Neural crest cell (in vitro differentiated cells): ENCODE measurements at places on chromosomes 11 and 22.

GRCh38 chr11:64234647-64235379 is 429 bp downstream of the VEGFB start:
- no peak for DNase-seq

GRCh38 chr11:60925868-60926267 is 1.6 kb downstream of the TMEM132A start:
- no peak for DNase-seq

- no peak for DNase-seq
These were observed at the start of gene KLHDC7B for GRCh38 chr22:50545522-50546325. KLHDC7B (plus strand) TSS chr22:50545899; CDS start chr22:50546244, 345 bp downstream.

DNA sequence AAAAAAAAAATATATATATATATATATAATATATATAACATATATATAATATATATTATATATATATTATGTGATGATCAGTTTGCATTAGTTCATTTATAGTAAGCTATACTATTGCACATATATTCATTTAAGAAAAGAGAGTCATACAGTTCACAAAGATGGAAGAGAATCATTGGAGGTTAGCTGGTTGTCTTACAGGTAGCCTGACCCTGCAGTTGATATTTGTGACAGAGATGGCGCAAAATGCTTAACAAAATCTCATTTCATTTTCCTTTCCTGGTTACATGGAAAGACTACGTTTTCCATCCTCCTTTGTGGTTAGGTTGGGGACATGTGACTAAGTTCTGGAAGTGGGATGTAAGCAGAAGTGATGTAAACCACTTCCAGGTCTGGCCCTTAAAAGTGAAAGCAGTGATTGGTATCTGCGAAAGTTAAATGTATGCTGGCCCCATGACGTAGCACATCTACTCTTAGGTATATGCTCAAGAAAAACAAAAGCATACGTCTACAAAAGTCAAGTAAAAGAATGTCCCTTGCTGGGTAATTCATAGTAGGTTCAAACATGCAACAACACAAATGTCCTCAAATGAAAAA is 7.2 kb upstream of the TMEM135 start:
- no peak for DNase-seq

- DNase-seq, result no peak
These were observed 49.8 kb downstream of the PACSIN2 start for GRCh38 chr22:42964994-42965699.

DNA sequence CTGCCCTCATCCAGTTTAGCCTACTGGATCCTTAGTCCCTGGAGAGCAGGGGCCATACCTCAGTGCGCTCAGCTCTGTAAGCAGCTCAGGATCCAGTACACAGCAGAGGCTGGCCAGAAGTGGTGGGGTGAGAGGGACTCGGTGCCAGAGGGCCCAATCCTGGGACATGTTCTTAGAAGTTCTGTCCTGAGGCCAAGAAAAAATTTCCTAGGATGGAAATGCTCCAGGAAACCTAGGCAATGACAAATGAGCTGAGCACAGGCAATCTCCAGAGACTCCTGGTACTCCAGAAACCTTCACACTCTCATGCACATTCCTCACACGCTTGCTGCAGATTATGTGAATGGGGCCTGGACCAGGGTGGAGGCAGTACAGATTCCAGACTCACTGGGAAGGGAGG is 89.6 kb downstream of the SERGEF start:
- no peak for DNase-seq

DNA sequence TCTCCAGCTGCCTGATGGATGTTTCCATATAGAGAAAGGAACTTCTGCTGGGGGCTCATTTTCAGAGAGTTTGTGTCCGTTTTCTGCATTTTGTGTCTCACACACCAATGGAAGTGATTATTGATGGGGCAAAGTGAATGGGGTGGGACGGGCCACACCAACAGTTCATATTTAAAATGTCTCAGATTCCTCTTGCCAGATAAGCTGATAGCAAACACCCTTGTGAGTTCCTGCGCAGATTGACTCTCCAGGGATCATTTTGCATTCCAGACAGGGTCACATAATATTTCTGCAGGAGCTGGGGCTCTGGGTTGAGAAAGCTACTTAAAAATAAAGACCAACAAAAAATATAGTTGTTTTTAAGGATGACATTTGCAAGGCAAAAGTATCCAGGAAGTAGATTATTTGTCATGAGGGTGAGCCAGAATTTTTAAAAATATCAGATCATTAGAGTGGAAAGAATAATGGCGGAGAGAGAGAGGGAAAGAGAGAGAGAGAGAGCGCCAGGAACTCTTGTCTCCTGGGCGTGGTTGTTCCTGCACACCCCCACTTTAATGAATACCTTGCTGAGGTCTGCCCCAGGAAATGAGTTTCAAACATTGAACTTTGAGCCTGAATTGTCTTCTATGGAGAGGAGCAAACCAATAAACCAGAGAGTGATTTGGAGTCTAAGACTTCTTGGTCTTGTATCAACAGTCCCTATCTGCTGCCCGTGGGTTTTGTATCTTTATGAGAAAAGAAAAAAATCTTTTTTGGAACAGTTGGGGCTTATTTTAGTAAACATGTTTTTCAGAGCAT is 33.3 kb downstream of the MICAL2 start:
- no peak for DNase-seq

- DNase-seq, result no peak
These were observed 18.0 kb upstream of the IGSF22 start for GRCh38 chr11:18743900-18744514.

DNA sequence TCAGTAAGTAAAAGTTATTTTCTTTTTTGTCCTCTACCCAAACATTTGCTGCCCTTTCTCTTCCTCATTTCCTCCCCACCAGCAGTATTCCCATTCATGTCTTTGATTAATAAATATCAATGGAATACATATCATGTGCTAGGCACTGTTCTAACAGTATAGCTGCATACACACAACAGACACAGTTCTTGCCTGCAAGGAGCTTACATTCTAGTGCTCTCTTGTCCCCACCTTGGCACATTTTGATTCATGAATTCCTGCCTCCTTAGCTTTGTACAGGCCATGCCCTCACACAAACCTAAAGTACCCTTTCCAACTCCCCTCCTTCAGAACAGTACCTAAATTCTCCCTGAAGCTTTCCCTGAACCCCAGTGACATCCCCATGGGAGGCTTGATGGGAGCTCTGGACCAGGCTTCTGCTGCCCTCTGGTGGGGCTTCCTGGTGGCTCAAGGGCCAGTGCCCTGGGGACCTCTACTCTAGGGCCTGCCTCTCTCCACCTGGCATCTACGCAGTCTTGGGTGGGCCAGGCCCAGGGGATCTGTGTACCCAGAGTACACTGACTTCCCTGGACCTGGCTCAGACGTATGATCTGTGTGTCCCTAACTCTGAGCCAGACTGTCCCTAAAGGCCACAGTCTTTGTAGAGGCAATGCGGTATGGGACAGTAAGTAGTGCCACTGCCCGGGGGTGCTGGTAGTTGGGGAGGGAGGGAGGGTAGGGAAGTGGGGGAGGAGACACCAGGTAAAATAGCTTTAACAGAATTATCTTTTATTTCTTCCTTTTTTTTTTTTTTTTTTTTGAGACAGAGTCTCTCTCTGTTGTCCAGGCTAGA is 14.1 kb downstream of the RPS13 start:
- peak; percentile 68 for DNase-seq

DNA sequence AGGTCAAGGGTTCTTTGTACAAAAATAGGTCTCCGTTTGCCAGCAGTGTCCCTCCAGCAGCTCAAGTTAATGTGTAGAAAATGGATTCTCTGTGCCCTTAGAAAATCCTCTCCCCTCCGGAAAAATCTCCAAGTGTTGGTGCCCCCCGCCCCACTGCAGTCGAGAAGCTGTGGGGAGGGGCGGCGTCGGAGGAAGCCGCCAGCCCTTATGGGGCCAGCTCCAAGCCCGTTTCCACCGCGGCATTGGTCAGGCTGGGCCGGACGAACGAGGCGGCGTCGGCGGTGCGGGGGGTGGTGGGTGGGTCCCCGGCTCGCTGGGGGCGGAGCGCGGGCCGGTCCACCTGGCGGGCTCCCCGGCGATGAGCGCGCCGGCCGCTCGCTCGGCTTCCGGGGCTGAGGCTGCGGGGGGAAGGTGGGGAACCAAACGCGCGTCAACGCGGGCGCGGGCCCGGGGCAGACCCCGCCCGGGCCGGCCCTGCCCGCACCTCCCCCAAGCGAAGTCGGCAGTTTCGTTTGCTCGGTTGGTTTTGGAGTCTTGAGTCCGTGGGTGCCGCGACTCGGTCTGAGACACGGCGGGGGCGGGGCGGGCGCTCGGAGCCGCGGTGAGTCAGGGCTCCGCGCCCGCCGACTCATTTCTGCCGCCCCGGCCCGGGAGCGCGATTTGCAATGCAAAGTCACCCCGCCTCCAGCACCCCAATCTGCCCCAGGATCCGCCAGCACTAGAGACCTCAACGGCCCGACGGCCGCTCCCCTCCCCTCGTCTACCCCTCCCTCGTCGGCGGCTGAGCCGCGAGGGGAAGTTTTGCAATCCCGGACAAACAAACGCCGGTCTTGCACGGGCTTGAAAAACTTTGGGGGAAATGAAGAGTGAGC is 1.4 kb downstream of the ASCL2 start:
- peak; percentile 3 for DNase-seq

- DNase-seq, result no peak
These were observed 95.0 kb downstream of the AMOTL1 start for GRCh38 chr11:94862926-94863880.

DNA sequence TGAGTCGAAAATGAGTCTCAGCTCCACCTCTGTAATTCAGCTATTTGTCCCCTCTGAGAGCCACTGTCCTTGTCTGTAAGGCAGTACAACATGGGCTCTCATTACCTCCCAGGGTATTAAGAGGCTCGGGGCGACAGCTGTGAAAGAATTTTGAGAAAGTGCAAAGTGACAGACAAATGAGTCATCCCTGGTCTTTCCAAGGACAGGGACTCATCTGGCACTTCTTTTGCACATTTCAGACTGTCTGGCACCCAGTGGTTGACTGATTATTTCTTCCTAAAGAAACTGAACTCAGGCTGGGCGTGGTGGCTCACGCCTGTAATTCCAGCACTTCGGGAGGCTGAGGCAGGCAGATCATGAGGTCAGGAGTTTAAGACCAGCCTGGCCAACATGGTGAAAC is 62.1 kb upstream of the ARFGAP3 start:
- no peak for DNase-seq

GRCh38 chr11:35794850-35795249 is 132.3 kb downstream of the TRIM44 start:
- DNase-seq, result no peak

GRCh38 chr11:129214710-129215295 is 22.7 kb upstream of the ARHGAP32 start:
- DNase-seq, result no peak

DNA sequence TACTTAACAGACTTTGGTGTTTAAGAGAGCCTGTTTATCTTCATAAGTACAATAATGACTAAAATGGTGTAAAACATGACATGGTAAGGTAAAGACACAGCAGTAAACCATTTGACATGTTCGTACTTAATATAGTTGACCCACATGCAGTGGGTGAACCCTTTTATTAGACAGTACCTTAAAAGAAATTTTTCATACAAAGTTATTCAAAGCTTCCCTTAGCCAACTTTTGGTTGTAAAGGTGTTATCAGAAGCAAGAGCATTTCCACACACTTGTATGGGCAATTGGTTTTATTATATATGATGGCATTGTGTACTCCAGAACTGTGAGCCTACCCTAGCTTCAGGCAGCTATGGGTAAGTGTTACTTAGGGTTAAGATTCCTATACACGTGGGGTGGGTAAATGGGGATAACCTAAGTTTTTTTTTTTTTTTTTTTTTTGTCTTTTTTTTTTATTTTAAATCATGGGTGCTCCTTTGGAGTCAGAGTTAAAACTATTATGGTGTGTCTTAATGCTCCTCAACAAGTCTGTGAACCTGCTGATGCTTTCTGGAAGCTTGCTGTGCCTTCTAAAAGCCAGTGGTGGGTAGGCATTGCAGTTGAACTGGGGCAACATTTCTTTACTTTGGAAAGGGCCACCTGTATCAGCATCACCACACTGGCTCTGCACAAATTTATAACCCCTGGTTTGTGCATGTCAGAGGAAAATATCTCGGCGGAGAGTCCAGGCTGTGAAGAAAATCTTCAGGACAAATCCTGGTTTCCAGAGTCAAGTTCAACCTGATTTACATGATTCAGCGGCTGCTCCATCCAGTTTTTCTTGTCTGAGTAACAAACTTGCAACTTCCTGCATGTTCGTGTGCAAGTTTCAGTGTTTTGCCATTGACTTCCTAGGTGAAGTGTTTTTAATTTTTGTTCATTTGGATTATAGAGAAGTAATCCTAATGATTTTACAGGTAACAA is 3.3 kb downstream of the PCF11 start:
- no peak for DNase-seq

DNA sequence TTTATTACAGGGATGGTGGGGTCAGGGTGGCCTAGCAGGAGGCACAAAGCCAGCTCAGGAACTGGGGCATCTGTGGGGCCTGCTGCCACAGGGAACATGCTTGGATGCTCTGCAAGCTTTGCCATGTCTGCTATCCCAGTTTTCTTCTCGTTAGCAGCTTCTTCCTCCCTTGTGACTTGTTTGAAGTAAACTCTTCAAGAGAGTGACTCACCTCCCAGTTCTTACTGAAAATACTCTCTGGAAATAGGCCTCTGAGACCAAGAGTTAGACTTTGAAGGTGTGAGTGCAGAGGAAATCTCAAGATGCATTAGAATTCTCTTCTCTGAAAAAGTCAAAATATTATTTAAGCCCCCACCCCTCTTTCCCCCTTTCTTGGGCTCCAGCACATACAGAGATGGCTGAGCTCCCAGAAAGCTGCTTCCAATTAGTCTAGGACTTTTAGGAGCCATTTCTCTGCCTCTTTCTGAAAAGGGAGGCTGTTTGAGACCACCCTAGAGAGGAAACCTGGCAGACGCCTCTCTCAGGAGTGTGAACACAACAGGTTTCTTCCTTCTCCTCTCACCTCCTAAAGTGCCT is 15.1 kb downstream of the CWC15 start:
- DNase-seq, result no peak

DNA sequence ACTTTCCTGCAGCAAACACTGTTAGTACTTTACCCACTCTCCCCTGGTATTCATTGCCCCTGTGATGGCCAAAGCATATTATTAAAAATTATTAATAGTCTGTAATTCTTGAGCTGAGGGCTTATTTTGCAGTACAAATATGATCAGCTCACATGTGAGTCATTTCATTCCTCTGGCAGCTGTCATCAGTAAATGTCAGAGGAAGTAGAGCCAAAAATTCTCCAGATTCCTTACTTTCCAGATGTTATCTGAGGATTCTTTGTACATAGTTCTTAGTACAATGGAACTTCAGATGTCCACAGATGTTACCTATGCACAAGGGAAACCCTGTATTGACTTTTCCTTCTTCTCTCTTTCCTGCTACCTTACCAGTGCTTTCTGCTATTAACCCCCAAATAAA is 12.5 kb downstream of the OR5B3 start:
- DNase-seq, result no peak

- DNase-seq, result no peak
These were observed 1.1 kb upstream of the PELI3 start for GRCh38 chr11:66465373-66466224.

DNA sequence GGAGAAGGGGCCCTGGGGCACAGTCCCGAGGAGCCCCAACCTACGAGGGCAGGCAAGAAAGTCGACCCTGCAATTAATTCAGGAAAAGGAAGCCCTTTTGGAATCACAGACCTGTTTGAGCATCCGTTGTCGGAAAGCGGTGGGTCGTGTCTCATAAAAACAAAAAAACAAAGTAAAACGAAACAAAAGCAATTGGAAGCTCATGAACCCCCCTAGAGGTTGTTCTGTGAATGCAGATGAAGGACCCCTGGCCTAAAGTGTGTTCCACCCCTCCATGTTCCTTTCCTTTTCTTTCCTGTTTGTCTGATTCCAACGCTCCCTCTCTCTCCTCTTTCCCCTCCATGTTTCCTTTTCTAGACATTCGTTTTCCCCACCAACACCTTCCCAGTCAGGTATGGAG is 203.7 kb downstream of the GRIK4 start:
- no peak for DNase-seq

GRCh38 chr11:12534549-12534948 is 139.7 kb upstream of the TEAD1 start:
- DNase-seq, result no peak
